GM23338 (cell line): ENCODE measurements at places on chromosomes 2 and 18. TPM values are rescaled to one million over a fixed set of nuclear protein-coding genes. Genes with fewer than 3 reads are reported as not detected.

DNA sequence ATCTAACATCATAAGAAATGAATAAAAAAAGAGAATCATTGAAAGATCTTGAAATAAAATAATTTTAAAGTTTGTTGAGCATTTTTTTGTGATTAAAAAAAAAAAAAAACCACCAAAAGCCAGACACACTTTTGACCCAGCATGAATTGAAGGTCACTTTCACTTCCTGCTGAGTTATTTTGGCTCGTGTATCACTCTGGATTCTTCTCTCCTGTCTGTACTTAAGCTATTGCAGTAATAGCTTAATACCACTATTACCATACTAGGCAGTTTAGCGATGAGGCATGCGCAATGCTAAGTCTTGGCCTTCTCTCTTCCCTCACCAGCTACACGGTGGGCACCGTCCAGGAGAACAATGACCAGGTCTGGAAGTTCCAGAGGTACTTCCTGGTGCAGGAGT lies 54.5 kb upstream of the SPP2 start:
- DNase-seq: no peak

The CAPN14 gene
- 0.54 TPM in 1 of 2 replicates, not detected in the other for total RNA-seq

The ANO7 gene
- total RNA-seq: 3.3 and 5.1 TPM in 2 replicates

The EFHD1 gene
- total RNA-seq: 3.4 and 7.0 TPM in 2 replicates

- peak; percentile 24 for DNase-seq
Measured at GRCh38 chr2:233384015-233384414, 29.7 kb downstream of the DGKD start.

GRCh38 chr2:184551626-184552025 lies 46.7 kb upstream of the ZNF804A start:
- DNase-seq: no peak

DNA sequence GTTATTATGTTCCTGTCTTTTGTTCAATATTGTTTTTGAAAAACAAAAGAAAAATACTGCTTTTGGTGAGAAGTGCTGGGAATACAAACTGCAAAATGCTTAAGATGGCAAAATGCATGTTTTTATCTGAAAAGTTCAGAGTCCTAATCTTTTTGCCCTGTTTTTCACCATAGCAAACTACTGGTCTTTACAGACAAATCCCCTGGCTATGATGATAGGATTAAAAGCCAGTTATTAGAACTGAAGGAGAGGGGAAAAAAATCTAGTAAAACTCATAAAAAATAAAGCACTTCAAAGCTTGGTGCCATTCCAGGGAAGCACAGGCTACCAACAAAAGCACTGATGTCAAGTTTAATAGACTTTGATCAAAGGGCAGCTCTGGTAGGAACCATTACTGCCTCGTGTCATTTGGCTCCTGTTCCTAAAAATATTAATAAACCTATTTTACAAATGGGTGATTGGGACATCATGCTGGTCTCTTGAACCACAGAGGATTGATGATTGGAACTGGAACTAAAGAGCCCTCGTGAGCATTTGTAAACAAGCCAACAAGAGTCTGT lies 194.7 kb downstream of the RAB3GAP1 start:
- DNase-seq: no peak

DNA sequence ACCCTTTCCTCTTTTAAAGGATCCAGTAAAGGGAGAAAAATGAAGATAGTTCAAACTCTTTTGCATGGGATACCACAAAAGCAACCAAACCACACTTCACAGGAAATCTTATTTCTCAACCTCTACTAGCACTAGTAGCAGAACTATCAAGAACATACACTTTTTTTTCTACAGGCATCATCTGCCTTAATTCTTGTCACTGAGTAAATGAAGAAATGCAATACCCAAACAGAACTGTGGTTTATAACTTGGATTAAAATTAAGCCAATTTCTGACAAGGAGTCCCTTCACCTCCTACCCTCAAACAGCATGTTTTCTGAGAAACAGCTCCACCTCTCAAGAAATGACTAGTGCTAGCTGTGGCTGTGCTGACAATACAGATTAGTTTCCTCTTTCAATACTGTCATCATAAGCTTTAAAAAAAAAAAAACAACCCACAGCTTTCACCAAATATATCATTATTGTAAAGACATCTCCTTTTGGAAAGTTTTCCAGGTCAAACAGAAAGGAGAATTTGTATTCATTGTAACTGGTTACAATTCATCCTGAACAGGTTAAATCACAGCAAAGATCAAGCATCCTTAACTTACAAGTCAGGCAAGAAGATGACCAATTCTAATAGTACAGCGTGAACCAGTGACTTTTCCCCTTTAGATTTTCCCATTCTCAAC lies 44.4 kb downstream of the PTPN2 start:
- DNase-seq: no peak

GRCh38 chr2:239387811-239388210 lies 13.0 kb downstream of the HDAC4 start:
- no peak for DNase-seq

- no peak for DNase-seq
Measured at GRCh38 chr2:227634201-227634600, 16.9 kb downstream of the SCYGR4 start.

DNA sequence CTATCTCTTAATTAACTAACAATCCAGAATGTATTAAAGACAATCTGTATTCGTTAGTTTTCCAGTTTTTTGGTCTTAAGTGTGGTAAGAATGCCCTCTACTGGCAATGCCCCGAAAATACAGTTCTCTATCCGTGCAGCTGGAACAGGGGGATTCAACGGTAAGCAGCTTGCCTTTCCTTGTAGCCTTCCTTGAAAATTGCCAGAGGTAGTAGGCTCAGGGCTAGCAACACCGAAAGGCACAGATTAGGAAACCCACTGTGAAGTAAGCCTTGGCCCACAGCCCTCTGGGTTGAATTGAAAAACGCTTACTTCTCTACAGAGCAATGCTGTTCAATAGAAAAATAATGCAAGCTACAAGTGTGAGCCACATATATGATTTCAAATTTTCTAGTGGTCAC lies 17.1 kb upstream of the VPS4B start:
- peak; percentile 86 for DNase-seq

- DNase-seq: no peak
Measured at GRCh38 chr2:128541448-128541847, 222.8 kb upstream of the HS6ST1 start.

DNA sequence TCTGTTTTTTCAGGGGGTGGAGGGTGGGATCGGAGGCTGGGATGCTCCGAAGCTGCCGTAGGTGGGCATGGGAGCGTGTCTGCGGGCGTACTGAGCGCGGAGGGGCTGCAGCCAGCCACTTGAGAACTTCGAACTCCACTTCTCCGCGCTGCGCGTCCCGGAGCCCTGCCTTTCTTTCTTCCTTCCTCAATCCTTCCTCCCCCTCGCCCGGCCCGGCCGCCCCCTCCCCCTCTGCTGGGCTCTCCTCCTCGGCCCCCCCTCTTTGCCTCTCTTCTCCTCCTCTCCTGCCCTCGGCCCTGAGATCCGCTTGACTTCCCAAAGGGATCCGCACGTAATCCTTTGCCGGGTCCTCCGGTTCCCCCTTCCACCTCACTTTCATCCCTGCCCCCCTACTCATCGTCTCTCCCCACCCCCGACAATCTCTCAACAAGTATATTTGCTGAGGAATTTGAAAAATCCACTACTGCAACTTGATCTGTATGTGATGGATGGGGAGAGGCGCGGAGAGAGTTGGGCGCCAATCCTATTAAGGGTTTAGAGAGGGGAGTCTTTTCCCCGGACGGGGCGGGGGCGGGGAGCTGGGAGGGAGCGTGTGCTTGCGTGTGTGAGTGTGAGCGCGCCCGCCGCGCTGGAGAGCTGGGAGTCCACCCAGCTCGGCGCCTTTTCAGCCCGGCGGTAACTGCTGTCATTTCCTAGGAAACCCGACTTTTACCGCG lies 1.1 kb downstream of the GLI2 start:
- peak; percentile 94 for DNase-seq

GRCh38 chr2:231541645-231542044 lies 11.4 kb upstream of the NMUR1 start:
- peak; percentile 93 for DNase-seq

DNA sequence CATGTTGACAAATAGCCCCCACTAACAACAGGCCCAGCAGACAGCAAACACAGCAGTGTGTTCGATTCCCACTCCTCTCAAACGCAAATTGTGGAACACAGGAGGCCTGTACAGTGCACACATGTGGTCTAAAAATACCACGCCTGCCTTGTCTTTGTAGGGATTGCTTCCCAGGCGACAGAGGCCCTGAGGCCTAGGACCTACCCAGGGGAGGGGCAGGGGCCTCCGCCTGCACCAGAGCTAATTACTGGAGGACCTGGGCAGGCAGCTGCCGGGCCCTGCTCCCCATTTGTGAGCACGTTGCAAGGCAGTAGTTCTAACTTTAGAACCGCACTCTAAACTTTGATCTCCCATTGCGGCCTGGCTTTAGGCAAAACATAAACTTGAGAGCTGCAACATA lies 316.0 kb downstream of the TXNL1 start:
- DNase-seq: no peak

The OTX1 gene
- total RNA-seq: 0.74 and 1.3 TPM in 2 replicates

- DNase-seq: no peak
Measured at GRCh38 chr2:184072470-184072869, 525.9 kb upstream of the ZNF804A start.
